ENCODE measurements at places on chromosomes 7 and 10. TPM values are rescaled to one million over a fixed set of nuclear protein-coding genes. Genes with fewer than 3 reads are reported as not detected.

The ANKRD61 gene
- total RNA-seq = 0.20 TPM

The MYH16 gene
- total RNA-seq = not detected

The SPDYE1 gene
- total RNA-seq = 0.10 TPM

The PAX4 gene
- not detected for total RNA-seq

The TRIM24 gene
- total RNA-seq = 26.0 TPM

The CPEB3 gene
- total RNA-seq = 9.0 TPM

The PTPN20 gene
- 7.4 TPM for total RNA-seq

The MLLT10 gene
- 55.5 TPM for total RNA-seq

The GPR26 gene
- 7.6 TPM for total RNA-seq

The LRRC4 gene
- 16.1 TPM for total RNA-seq

The SLC26A5 gene
- total RNA-seq = 0.44 TPM

The LIPM gene
- total RNA-seq = not detected

The TFR2 gene
- total RNA-seq = 3.7 TPM

The OGDHL gene
- total RNA-seq = 23.3 TPM

The NPSR1 gene
- total RNA-seq = 0.59 TPM

The FKBP9 gene
- total RNA-seq = 108 TPM

The STRIP2 gene
- 19.8 TPM for total RNA-seq

The KIN gene
- total RNA-seq = 12.7 TPM

The TMEM270 gene
- not detected for total RNA-seq

The ABCC2 gene
- total RNA-seq = 0.66 TPM

The C10orf90 gene
- 3.4 TPM for total RNA-seq

The PRR15 gene
- 0.30 TPM for total RNA-seq

The HMX3 gene
- total RNA-seq = 0.20 TPM

The DLX6 gene
- not detected for total RNA-seq

The PRSS37 gene
- not detected for total RNA-seq

The GRM3 gene
- total RNA-seq = 14.3 TPM

The FAM25C gene
- total RNA-seq = not detected

The CDHR3 gene
- total RNA-seq = 9.0 TPM

The CLDN4 gene
- total RNA-seq = 0.20 TPM

The OPALIN gene
- 0.88 TPM for total RNA-seq

The FAM25G gene
- not detected for total RNA-seq

The CYP26A1 gene
- total RNA-seq = 0.20 TPM

The SP8 gene
- 0.33 TPM for total RNA-seq

The DLX5 gene
- total RNA-seq = not detected

The SNX10 gene
- 16.9 TPM for total RNA-seq

The GRID2IP gene
- 0.30 TPM for total RNA-seq

The AVPI1 gene
- total RNA-seq = 18.7 TPM

The CALN1 gene
- 30.0 TPM for total RNA-seq

The CCL26 gene
- not detected for total RNA-seq

The GALNT17 gene
- total RNA-seq = 45.2 TPM

The TMEM229A gene
- total RNA-seq = 2.1 TPM

The ATP5MK gene
- 166 TPM for total RNA-seq

The AKR1E2 gene
- total RNA-seq = 26.7 TPM

Measured in spinal cord (tissue), 10 donors.